ENCODE measurements at places on chromosomes 4 and X. TPM values are rescaled to one million over a fixed set of nuclear protein-coding genes. Genes with fewer than 3 reads are reported as not detected.

DNA sequence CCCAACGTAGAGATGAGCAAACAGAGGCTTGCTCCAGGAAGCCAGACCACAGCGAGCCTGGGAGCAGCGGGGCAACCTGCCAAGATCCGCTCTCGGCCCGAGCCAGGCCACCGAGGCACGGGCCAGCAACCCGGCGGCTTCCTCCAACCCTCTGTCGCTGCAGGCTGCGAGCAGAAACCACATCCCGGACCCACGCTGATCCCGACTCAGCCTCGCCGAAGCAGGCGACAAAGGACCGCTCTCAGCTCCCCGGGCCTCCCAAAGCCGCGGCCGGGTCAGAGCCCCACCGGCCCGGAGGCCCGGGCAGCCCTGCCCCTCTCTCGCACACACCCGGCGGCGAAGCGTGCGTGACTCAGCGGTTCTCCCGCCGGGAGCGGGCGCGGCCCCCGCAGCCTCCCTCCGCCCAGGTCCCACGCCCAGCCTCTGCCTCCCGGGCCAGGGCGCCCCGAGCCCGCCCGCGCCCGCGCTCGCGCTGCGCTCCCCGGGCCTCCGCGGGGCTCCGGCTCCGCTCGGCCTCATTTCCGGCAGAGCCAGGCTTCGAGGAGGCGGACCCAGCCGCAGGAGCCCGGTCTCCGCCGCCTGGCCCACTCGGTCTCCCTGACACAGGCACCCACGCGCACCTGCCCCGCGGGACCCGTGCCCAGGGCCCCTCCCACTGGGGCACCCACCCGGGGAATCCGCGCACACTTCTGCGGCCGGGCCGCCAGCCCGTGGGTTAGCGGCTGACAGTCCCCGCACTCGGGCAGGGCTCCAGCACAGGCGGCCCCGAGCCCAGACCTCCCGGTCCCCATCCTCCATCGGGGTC lies 1.7 kb downstream of the PPP2R2C start:
- peak; percentile 77 for DNase-seq

GRCh38 chr4:7781366-7781765 lies 158.3 kb downstream of the AFAP1 start:
- no peak for DNase-seq

DNA sequence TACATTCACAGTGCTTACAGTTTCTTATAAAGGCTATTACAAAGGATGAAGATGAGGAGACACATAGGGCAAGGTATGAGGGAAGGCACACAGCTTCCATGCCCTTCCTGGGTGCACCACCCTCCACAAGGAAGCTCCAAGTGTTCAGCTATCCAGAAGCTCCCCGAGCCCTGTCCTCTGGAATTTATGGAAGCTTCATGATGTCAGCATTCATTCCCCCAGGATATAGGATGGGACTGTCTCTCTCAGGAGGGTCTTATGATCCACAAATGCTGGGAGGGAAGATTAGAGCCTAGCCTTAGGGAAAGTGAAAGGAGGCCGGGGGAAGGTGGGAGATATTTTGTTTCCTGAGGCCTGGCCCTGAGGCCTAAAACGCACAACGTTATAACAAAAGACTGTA lies 236.0 kb downstream of the ANK2 start:
- DNase-seq, result no peak

The SMIM10 gene
- total RNA-seq, result 6.4 TPM

DNA sequence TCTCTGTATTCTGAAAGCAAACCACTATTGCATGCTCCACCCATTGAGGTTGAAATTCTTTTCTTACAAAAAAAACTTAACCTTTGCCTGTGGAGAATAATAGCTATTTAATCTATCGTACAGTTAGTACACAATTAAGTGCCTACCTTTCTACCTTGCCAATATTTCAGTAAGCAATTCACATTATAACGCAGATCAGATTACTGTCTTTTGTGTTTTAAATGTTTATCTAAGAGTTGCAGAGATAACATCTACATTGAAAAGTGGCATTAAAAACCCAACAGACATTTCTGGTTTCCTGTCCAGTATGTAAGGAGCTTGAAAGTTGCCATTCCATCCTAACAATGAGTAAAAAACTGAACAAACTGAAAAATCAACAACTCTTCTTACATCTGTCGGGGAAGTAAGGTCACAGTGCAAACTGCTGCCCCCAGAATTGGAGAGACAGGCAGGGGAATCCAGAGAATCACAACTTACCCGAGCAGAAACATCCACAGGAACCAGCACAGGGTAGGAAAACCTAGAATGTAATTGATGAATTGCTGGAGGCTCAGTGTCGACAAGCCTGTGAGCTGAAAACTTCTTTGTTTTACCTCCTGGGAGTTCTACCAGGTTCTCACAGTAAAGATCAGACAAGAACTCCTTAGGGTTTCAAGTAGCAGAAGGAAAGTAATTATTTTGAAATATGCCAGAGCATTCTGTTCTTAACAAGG lies 27.3 kb upstream of the ACSL4 start:
- no peak for DNase-seq

- no peak for DNase-seq
Observed at GRCh38 chr4:115781528-115782146, 668.2 kb upstream of the NDST4 start.

DNA sequence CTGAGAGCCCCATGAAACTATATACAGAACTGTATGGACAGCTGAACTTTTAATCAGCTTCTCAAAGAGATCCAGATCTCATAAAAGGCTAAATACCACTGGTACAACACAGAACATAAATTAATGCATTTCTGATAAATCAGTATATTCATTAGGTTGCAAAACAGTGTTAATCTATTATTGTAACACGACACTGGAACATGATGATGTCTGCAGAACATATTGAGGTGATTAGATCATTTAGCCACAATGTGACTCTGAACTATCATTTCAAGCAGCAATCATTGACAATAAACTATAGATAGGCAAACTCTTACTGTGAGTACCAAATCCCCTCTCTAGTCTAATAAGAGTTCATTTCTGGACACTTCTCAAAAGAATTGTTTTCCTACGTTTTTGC lies 50.3 kb downstream of the GASK1B start:
- no peak for DNase-seq

- no peak for DNase-seq
Observed at GRCh38 chrX:77160301-77160700, 286.9 kb upstream of the FGF16 start.

The SEC24D gene
- 12.2 TPM for total RNA-seq

DNA sequence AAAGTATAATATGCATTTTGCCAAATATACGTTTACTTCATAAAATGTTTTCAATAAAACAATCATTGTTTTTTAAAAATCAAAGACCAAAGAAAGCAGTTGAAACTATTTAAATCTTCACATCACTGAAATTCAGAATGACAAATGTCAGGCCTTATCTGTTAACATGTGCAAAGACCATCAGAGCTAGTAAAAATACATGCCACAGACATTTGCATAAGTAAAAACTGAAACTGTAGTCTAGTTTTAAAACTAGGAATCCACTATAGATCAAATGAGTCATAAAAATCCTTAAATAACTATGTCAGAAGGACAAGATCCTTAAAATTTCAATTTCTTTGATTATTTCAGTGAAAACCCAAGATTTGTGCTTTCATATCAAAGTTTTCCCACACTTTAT lies 24.8 kb downstream of the KLHL15 start:
- DNase-seq, result no peak

DNA sequence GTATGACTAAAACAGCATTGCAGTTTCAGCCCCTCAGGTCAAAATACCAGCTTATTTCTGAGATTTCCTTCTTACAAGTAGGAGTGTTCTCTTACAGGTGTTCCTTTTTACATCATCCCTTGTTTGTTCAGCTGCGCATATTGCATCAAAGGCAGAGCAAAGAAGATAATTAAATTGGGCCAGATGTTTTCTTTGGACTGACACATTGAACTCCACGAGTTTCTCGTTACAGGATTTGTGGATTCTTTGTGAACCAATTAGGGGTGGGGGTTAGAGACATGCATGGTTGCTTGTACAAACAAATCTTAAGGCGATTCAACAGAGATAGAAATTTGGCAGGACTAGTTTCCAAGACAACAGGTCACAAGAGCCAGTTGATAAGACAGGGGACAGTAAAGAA lies 95.7 kb downstream of the SPANXN4 start:
- DNase-seq, result no peak

DNA sequence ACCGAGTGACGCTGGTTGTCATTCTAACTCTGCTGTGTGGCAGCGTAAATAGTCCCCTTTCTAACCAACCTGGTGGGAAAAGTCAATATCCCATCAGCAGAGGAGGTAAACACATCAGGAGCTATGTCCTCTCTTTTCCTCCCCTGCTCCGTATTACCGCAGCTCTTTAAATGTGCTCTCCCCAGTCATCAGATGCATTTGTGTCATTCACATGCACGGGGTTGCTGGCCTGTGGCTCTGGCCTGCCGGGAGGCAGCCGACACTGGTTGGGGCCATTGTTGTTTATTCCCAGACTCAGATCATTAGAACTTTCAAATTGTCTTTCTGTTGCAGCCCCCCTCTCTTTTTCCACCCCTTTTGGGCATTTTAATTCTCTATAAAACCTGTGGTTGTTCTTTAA lies 21.9 kb downstream of the ARX start:
- DNase-seq, result no peak

The PGRMC1 gene
- 21.9 TPM for total RNA-seq

DNA sequence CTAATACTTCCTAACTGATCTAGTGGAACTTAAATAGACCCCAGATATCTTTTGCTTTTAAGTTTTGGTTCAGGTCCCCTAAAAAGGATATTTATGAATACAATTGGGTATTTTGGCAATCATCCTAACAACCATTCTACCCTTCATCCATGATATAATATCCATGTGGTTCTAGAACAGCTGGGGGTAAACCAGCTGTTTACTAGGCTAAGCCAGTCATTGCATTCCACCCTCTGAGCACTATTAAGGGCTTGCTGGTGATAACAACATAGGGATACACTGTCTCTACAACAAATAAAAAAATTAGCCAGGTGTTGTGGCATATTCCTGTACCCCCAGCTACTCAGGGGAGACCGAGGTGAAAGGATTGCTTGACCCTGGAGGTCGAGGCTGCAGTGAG lies 54.8 kb upstream of the MAPK10 start:
- DNase-seq, result no peak

The DAPP1 gene
- 0.73 TPM for total RNA-seq

GRCh38 chr4:66059136-66059535 lies 388.8 kb upstream of the EPHA5 start:
- no peak for DNase-seq

GRCh38 chr4:168098248-168098717 lies 5.9 kb downstream of the ANXA10 start:
- no peak for DNase-seq

- DNase-seq, result no peak
Observed at GRCh38 chr4:92421920-92422319, 118.2 kb downstream of the GRID2 start.

DNA sequence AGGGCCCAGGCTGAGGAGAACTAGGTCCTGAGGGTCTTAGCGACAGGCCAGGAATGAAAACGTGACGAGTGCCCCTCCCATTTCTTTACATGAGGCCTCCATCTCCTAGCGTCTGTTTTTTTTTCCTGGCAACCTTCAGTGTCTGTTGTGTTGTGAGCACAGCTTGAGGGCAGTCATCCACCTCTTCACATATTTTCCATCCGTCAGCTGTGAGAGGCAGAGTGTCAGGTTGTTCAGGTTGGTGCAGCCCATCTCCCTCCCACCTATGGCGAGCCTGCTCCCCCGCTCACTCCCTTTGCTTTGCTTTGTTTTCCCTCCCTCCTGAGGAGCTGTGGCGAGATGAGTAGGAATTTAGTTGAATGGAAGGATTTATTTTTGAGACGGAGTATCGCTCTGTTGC lies 51.7 kb upstream of the CHRNA9 start:
- no peak for DNase-seq

The ZNF157 gene
- not detected for total RNA-seq

The IL13RA2 gene
- not detected for total RNA-seq

The DSPP gene
- not detected for total RNA-seq

DNA sequence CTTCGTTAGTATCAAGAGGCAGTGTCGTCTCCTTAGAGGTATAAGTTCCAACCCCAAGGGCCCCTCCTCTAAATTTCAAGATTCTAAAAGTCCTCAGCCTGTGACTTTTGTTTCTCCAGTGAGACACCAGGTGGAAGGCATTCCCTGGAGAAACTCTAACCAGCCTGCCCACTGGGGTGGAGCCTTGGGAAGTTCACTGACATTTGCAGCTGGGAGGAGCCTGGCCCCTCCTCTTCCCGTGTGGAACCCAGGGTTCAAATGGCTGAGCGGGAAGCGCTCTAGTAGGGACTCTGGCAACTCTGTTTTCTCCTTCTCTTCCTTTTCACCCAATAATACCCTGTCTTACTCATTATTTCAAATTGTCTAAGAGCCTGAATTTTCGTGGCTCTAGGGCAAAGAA lies 325.0 kb downstream of the TLL1 start:
- DNase-seq, result no peak

DNA sequence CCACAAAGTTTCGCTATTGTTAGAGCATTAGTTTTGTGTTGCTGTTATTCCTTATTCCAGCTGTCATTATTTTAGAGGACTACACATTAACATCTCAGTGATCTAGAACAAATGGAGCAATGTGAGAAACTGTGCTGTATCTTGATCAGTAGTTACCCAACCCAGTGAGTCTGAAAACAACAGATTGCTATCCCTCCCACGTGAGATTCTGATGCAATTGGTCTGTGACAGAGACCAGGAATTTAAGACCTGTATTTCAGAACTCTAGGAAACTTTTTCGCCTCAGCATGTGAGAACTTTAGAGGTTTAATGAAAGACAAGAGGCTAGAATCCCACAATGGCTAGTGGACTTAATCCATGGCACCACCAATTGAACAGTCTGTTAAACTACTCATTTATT lies 35.7 kb upstream of the CDS1 start:
- no peak for DNase-seq

DNA sequence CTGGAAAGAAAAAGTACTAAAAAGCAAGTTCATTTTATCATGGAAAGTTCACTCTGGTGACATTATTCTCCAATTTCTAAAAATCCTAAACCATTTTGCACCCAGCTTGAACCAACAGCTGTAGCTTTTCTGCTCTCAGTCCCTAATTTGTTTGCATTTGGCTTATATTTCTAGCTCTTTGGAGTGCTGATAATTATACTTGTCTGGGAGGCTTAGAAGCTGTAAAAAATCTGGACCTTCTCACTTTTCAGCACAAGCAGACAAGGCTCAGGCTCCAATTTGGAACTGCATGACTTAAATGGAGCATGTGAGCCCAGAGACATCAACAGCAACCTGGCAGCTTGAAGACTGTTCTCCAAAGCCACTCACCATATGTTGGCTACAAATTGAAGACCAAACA lies 170.9 kb upstream of the PCDH18 start:
- no peak for DNase-seq

- no peak for DNase-seq
Observed at GRCh38 chr4:121324331-121324730, 56.5 kb downstream of the QRFPR start.

The MRFAP1 gene
- total RNA-seq, result 234 TPM

GRCh38 chrX:97369947-97370346 lies 486.2 kb downstream of the RPA4 start:
- DNase-seq, result no peak

The FHL1 gene
- total RNA-seq, result 1,876 TPM

DNA sequence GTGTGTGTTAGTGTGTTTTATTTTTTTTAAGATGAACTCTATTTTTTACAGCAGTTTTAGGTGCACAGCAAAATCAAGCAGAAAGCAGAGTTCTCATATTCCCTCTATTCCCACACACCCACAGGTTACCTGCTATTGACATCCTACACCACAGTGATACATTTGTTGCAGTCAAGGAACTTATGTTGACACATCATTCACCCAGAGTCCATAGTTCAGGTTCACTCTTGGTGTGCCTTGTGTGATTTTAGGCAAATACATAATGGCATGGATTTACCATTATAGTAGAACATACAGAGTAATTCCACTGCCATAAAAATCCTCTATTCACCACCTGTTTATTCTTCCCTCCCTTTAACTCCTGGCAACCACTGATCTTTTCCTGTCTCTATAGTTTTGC lies 28.7 kb downstream of the DIAPH2 start:
- no peak for DNase-seq
